ENCODE measurements at places on chromosomes 5 and 9. TPM values are rescaled to one million over a fixed set of nuclear protein-coding genes. Genes with fewer than 3 reads are reported as not detected.

GRCh38 chr5:87361536-87362213, 51.1 kb downstream of the CCNH start:
- DNase-seq, result no peak

- no peak for DNase-seq
Observed at GRCh38 chr9:93886911-93887310, 68.2 kb downstream of the BARX1 start.

DNA sequence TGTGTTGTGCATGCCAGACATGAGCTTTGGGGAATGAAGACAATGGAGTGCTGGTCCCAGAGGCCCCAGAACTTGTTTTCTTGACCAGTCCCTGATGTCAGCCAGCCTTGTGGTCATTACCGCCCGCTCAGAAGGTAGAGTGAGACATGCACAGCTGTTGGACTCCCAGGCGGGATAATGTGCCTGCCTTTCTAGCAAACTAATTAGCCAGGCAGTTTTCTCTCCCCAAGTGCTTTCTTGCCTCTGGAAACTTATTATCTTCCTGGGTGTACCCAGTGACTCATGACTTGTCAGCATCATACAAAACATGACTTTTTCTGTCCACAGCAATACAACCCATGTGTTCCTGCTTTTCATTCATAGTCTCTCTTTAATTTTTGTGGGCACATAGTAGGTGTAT, 131.1 kb downstream of the RMI1 start:
- DNase-seq, result peak; percentile 24

GRCh38 chr5:112823656-112824055, 37.4 kb upstream of the SRP19 start:
- DNase-seq, result peak; percentile 71

The TPM2 gene
- 7.0 TPM for total RNA-seq

Measured in PC-3 (cell line).